Activated T-helper 1 cell treated with anti-CD3 and anti-CD28 coated beads, Interleukin-12 subunit alpha, Interleukin-12 subunit beta, Interleukin-2, Interleukin-4 antibody, amounts not matched to agents 30 ng/mL and 10 ng/mL and 1 ng/mL, durations not matched to agents 14 hours and 24 hours and 36 hours (primary cell): ENCODE measurements at places on chromosomes 16 and 17.

GRCh38 chr17:27449541-27449940 is 6.7 kb upstream of the KSR1 start:
- DNase-seq: no peak
- peaks cover 5% of the 10 kb centered on the region for H3K4me1 ChIP-seq
- H3K27me3 ChIP-seq: peaks cover 14% of the 10 kb centered on the region
- no peaks in the 10 kb centered on the region for H3K36me3 ChIP-seq
- H3K27ac ChIP-seq: no peak overlapping the region

DNA sequence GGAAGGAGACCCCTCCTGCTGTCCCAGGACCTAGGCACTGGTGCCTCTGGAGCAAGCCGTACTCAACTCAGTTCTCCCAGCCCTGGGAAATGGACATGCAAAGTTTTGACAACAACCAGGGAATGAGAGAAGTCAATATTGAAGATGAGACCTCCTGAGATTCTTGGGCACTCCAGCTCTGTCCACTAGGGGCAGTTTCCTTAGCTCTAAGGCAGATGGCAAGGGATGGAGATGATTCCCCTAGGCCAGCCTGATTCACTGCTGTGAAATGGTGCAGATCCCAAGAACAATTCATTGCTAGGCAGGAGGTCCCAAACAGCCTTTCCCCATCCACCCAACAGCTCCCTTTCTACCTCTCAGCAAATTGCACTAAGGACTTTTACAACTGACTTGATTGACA is 20.5 kb upstream of the SDR42E2 start:
- H3K27me3 ChIP-seq: peaks cover 5% of the 10 kb centered on the region
- H3K4me3 ChIP-seq: no peak overlapping the region
- DNase-seq: no peak
- H3K4me1 ChIP-seq: no peaks in the 10 kb centered on the region
- H3K27ac ChIP-seq: no peak overlapping the region
- no peaks in the 10 kb centered on the region for H3K36me3 ChIP-seq

- no peaks in the 10 kb centered on the region for H3K4me1 ChIP-seq
- no peak overlapping the region for H3K27ac ChIP-seq
- DNase-seq: peak; percentile 17
Observed at GRCh38 chr16:87661561-87661960, 59.3 kb downstream of the JPH3 start.

- H3K27me3 ChIP-seq: no peaks in the 10 kb centered on the region
- no peaks in the 10 kb centered on the region for H3K4me1 ChIP-seq
- H3K27ac ChIP-seq: no peak overlapping the region
- no peak overlapping the region for H3K4me3 ChIP-seq
Observed at GRCh38 chr17:82957469-82957795, 117.6 kb upstream of the ZNF750 start.

- H3K36me3 ChIP-seq: peaks cover 16% of the 10 kb centered on the region
- no peak overlapping the region for H3K27ac ChIP-seq
- H3K27me3 ChIP-seq: no peaks in the 10 kb centered on the region
- H3K4me1 ChIP-seq: no peaks in the 10 kb centered on the region
- no peak overlapping the region for H3K4me3 ChIP-seq
Observed at GRCh38 chr17:80921741-80922579, 69.7 kb upstream of the CHMP6 start.
